ENCODE measurements at places on chromosomes 11 and 22.

DNA sequence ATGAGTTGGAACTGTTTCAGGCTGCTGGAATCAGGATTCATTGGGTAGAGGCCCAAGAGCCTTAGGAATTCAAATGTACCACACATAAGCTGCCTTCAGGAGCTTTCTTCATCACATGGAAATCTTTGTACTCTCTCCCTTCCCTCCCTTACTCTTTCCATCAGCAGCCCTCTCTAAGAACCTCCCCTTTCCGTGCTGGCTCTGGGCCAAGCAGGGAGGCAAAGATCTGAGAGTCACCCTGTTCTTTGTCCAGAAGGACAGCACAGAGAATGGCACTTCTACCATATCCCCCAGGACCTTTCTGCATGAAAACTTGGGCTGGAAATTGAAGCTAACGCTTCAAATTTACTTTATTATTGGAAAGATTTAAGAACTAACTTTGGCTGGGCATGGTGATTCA, 20.7 kb upstream of the TPBGL start:
- DNase-seq, result no peak

GRCh38 chr11:82682003-82682751, 51.5 kb downstream of the FAM181B start:
- no peak for DNase-seq

DNA sequence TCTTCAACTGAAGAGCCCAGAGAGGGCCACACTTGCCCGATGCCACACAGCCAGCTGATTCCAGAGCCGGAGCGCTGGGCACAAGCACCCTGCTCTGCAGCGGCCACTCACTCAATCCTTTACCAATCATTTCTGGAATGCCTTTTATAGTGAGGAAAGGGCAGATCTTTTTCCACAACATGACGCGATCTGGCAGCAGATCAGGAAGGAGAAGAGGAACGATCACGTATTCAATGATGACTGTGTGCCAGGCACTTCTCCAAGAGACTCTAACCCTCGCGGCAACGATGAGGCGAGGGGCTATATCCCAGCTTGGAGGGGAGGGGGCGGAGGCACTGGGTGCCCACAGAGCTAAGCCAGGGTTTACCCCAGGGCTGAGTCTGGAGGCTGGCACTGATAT, 56.3 kb upstream of the TCF20 start:
- DNase-seq, result no peak

DNA sequence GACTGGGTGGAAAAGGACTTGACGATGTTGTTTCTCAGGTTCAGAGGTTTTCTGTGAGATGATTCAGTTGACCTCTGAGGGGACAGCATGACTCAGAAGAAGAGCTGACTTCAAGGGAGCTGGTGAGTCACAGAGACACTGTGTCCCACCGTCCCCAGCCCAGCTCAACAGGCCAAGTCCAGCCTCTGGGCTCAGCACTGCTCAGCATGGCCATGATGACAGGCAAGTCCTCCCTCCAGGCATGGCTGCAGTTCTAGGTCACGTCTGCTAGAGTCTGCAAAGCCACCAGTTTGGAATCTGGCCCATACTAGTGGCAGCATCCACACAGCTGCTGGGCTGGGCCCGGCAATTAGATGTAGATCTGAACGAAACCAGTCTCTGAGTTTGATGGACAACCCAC, 12.9 kb downstream of the TRIM29 start:
- DNase-seq, result no peak

- no peak for DNase-seq
Observed at GRCh38 chr22:20089977-20090729, 10.1 kb downstream of the DGCR8 start.

GRCh38 chr11:105838668-105839384, 183.2 kb downstream of the MSANTD4 start:
- DNase-seq, result no peak

DNA sequence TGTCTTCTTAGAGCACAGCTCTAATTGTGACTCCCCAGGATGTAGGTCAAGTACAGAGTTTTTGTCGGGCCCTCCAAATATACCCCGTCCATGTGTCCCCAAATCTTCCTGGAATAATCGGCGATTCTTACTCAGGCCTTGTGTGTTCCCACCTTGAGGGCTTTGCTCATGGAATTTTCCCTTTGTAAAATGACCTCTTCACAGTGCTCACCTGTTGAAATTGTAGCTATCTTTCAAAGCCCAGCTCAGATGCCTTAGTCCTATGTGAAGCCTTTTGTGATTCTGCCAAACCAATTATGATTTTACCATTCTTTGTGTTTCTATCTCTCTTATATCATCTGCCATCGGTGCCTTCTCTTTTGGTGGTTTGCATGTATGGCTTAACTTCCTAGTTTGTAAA, 30.1 kb upstream of the RAG2 start:
- no peak for DNase-seq

DNA sequence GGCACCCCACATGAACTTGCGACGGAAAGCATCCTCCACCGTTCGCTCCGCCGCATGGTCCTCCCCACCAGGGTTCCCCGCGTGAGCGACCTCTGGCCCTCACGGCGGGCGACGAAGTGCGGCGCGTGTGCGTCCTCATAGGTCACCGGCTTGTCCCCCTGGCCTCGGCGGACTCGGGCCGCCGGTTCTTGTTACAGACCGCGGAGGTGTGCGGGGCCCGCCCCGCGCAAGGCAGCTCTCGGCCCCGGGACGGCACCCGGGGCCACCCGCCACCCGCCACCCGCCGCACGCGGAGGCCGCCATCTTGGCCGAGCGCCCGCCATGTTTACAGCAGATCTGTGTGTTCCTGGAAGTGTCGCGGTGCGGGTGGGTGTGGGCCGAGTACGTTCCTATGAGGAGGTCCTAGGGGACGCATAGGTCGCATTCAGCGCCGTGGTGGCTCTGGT, 3.5 kb upstream of the IFITM2 start:
- DNase-seq, result no peak

DNA sequence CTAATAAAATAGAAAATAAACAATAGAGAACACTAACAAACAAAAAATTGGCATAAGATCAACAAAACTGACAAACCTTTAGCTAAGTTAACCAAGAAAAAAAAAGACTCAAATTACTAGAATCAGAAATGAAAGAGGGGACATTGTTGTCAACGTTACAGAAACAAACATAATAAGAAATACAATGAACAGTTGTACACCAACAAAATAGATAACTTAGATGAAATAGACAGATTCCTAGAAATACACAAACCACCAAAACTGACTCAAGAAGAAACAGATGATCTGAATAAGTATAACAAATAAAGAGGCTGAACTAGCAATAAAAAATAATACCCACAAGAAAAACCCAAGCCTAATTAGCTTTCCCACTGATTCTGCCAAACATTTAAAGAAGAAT, 34.7 kb upstream of the TMPRSS4 start:
- DNase-seq, result no peak

- DNase-seq, result no peak
Observed at GRCh38 chr22:37122598-37123180, 13.2 kb upstream of the TMPRSS6 start.

GRCh38 chr11:124108156-124108555, 7.1 kb upstream of the VWA5A start:
- no peak for DNase-seq

GRCh38 chr11:40716344-40717130, 742.9 kb downstream of the LRRC4C start:
- DNase-seq, result no peak

- no peak for DNase-seq
Observed at GRCh38 chr22:10961043-10961860, 4566.7 kb upstream of the OR11H1 start.

- no peak for DNase-seq
Observed at GRCh38 chr11:47950396-47950795, 30.0 kb upstream of the PTPRJ start.

GRCh38 chr22:46368871-46369715, 33.6 kb downstream of the TRMU start:
- DNase-seq, result no peak

DNA sequence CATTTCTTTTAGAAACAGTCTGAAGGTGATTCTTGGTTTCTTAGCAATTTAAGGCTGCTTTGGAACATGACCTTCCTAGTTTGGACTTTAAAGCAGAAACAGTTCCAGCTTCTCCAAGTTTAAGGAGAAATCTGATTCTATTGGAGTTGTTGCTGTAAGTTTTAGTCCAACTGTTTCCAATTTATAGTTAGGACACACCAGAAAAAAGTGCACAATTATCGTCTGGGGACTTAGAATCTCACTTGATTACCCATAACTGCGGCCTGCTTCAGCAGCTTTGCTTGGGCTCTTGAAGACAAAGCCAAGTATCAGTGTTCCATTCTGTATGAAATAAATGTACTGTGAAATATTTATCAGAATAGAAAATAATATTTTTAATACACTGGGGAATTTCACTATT, 246.6 kb downstream of the TMEM135 start:
- DNase-seq, result no peak

- no peak for DNase-seq
Observed at GRCh38 chr11:27807596-27807995, 107.3 kb upstream of the BDNF start.

DNA sequence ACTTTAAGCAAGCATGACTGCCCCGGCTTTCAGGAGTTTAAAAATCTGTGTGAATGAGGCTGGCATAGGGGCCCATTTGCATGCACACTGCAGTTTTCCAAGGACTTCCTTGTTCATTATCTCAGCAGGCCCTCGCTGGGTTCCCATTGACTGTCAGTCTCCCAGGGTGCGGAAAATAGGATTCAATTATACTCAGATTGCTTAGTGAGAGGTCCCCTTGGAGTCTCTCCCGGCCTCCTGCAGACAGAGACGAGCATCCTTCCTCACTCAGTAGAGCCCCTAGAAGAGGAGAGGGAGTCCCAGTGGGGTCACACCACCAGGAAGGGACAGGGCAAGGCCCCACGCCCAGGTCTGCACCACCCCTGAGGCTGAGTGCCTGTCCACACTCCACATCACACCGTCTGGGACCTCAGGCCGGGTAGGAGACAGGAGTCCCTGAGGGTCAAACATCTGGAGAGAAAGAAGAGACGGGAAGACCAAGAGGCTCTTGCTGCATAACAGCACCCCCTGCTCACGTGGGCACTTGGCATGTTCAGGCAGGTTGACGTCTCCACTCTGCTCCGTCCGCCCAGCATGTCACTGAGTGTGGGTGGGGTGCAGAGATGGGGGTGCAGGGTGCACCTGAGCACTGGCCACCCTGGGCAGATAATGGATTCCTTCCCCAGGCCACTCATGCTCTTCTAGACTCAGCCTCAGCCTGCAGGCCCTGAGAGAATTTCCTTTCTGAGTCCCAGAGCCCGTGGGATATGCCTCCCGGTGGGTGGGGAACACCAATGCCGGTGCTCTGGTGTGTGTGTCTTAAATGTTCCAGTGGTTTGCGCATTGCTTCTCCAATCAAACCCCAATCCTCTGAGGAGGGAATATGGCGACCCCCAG, 58.8 kb downstream of the MCM5 start:
- DNase-seq, result no peak

DNA sequence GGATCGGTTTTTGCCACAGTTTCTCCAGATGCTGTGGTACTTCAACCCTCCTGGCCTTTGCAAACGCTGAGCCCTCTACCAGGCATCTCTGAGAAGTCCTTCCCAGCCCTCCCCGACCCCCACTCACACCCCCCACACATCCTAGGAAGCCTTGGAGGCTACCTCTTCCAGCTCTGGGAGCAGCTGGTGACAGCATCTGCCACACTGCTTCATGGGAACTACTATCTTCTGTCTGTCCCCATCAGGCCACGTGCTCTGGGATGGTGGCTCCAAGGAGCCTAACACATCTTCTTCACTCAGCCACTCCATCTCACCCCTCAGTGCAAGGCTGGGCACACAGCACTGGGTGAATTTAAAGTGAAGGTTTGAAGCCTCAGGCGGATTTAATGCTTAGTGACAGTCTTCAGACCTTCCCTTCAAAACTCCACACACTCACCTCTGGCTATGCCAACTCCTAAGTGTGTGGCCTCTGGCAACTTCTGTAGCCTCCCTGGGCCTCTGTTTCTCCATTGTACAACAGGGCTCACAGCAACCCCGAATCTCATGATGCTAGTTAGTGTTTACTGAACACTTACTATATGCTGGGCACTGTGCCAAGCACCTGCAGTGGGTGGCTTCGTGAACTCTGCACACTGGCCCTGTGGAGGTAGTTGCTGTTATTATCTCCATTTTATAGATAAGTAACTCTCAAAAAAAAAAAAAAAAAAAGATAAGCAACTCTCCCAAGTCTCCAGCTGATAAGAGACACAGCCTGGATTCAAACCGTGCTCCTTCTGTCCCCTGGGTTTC, 7.3 kb upstream of the TP53I11 start:
- DNase-seq, result no peak

GRCh38 chr11:126115816-126116331, 53.2 kb upstream of the CDON start:
- no peak for DNase-seq

DNA sequence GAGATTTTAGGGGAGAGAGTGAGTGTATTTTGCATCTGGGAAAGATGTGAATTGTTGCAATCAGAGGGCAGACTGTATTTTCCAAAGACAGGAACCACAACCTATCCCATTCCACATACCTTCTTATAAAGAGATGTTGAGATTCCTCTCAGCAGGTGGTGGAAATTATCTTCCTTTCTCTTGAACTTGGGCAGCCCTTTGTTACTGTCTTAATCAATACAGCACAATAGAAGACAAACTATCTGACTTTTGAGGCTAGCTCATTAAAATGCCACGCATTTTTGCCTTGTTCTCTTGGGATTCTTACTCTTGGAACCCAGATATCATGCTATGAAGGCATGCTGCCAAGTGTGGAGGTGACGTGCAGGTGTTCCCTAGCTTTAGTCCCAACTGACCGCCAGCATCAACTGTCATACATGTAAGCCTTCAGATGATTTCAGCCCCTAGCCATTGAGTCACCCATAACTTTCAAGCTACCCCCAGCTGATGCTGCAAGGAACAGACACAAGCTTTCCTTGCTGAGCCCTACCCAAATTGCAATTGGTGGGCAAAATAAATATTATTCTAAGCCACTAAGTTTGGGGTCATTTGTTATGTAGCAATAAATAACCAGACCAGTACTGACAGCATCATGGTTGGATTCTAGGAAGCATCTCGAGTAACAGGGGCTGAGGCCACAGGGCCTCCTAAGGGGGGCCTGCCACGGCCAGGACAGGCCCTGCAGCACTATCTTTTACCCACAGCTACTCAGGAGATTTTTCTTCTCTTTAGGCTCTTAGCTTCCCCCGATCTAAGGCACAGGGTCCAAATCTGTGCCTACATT, 63.0 kb downstream of the RPL27A start:
- no peak for DNase-seq

DNA sequence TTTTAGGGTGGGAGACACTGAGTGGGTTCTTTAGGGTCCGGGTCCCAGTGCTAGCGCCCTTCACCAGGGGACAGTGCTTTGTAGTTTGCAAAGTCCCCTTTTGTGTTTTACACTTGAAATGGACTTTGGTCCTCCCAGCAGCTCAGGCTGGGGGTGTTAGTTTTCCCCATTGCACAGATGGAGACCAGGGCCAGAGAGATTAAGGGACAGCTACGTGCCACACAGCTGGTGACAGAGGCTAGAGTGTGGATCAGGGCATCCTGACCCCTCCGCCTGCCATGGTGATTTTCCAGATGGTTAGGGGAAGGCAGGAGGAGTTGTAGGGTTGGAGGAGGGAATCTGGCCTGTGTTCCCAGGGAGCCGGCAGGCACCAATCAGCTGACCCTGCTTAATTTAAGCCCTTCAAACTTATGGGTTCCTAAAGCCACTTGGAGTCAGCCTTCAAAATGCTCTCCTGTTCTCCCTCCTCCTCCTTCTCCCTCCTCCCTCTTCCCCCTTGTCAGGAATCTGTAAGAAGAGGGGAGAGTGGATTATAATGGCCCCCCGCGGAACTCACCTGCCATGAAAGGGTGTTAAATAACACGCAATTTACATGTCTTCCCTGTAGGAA, 22.5 kb upstream of the MPPED1 start:
- DNase-seq, result no peak
